ENCODE measurements at places on chromosomes 7 and 10.

- DNase-seq, result no peak
Observed at GRCh38 chr10:119652361-119652730, 1.2 kb downstream of the BAG3 start.

GRCh38 chr10:58579011-58579655, 66.5 kb downstream of the BICC1 start:
- DNase-seq, result no peak

GRCh38 chr10:102066399-102067088, 1.4 kb downstream of the HPS6 start:
- no peak for DNase-seq

GRCh38 chr10:113474752-113475151, 78.1 kb upstream of the HABP2 start:
- no peak for DNase-seq

- no peak for DNase-seq
Observed at GRCh38 chr7:50504646-50505546, 54.7 kb upstream of the FIGNL1 start.

DNA sequence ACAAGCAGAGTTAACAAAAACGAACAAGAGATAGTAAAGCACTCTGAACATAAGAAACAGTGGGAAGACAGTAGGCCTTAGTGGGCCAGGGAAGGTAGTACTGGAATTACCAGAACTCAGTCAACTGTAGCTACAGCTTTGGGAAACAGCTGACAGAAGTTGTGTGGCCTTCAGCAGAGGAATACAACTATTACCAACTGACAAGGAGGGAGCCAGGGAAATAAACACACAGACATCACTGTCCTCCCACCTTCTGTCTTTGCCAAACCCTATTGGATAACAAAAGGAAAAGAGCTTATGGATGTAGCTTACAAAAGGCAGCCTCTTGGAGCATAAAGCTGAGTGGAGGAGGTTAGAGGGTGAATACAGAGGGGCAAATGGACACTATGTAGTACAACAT, 15.4 kb downstream of the MICU1 start:
- DNase-seq, result no peak

DNA sequence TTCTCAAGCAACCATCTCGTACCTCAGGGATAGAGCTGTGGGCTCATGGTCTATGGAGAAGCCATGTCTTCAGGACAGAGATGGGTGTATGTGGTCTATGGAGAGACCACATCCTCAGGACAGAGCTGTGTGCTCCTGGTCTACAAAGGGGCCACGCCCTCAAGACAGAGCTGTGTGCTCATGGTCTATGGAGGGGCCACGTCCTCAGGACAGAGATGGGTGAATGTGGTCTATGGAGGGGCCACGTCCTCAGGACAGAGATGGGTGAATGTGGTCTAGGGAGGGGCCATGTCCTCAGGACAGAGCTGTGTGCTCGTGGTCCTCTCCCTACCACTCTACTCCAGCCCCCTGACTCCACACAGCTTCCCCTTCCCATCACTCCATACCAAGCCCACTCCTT, 117.8 kb downstream of the WDR37 start:
- no peak for DNase-seq

DNA sequence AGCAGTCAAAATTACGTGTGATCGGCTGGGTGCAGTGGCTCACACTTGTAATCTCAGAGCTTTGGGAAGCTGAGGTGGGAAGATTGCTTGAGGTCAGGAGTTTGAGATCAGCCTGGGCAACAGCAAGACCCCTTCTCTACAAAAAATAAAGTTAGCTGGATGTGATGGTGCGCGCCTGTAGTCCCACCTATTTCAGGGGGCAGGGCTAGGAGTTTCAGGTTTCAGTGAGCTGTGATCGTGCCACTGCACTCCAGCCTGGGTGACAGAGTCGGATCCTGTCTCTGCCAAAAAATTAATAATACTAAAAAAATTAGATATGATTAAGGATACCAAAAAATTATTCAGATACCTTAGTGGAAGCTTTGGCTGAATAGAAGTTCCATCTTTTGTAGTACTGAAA, 136.4 kb downstream of the SDK1 start:
- DNase-seq, result no peak

- DNase-seq, result no peak
Observed at GRCh38 chr7:84399661-84400060, 205.1 kb upstream of the SEMA3A start.

DNA sequence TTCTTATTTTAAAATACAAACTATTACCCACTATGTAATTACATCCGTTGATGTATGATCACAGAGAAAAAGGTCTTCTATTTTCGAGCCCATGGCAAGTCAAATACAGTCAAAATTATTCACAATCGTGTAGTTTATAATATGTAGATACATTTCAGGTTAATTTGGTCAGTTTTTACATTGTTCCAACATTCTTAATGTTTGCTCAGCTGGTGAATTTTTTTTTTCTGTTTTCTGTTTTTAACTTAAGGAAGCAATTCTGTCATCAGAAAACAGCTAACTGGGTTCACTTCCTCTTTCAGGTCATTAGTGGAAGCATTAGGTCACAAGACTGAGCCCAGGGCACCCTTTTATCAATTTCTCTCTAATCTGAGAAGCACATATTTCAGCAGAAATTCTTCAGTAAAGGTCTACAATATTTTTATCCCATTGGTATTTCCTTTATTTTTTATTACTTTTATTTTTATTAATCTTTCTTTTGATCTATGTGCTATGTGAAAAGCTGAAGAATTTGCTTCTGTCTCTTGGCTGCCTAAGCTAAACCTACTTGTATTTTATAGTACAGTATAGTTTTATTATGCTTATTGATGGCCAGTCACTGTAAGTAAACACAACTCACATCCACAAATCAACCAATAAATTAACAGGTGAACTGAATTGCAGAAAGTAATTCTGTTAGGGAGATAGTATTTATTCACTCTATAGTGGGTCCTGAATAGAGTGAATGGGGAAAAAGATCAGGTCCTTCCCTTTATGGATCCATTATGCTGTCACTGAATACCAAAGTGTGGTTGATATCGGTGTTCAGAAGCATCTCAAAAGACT, 84.6 kb downstream of the ICA1 start:
- DNase-seq, result peak; percentile 64

GRCh38 chr7:30309302-30309701, 24.9 kb downstream of the ZNRF2 start:
- no peak for DNase-seq

DNA sequence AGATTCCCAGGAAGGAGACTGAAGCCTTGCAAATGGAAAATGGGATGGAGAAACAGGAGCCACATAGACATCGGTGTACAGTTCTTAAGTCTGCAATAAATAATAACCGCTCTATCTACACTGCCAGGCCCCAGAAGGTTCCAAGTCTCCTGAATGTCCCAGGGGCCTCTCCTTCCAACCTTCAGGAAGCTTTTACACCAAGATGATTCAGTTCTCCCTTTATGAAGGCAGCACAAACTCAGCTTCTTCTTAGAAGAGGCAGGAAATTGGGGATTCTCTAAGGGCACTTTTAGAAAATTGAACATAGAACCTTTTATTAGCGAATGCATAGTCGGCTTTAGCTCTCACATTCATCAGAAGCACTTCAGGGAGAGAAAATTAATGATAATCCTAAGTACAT, 130.8 kb upstream of the LYZL1 start:
- no peak for DNase-seq

GRCh38 chr10:69419096-69419743, 2.5 kb upstream of the TACR2 start:
- DNase-seq, result no peak

DNA sequence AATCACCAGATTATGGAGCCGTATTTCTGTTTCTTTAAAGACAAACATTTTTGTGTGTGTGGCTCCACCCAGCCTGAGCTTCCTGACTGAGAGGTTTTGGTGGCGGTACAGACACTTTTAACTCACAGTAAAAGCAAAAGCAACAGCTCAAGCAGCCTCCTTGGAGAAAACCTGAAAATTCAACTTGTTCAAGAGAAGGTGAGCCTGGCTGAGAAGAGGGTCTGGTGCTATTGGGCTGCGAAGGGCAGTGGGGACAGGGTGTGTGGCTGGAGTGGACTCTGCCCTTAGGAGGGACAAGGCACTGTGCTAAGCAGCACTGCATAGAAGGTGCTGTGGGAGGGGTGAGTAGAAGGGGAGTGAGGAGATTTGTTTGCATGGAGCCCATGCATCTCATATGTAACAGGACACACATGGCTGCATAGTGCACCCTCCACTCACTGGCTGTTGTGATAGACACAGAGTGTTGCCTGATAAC, at the start of gene GIMAP7:
Gene GIMAP7 (plus strand): TSS at position 125 of the 475 bp plus-strand sequence. CDS start 5,103 bp downstream, outside the sequence.
- DNase-seq, result no peak

DNA sequence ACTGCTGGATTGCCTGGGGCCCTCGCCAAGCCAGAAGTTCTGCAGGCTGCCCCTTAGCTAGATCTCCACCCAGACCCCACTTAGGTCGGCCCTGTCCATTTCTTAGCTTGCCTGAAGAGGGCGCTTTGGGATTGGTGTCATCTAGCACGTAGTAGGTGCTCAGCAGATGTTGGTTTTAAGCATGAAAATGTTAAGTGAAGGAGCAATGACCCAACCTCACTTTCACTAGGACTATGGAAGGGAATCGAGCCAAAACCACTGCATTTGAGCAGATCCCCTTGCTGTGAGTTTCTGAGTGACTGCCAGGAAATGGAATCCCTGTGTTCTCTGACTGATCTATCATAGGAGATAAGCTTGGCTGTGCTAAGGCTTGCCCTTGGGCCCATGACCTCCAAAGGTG, 131.7 kb upstream of the EEPD1 start:
- no peak for DNase-seq

DNA sequence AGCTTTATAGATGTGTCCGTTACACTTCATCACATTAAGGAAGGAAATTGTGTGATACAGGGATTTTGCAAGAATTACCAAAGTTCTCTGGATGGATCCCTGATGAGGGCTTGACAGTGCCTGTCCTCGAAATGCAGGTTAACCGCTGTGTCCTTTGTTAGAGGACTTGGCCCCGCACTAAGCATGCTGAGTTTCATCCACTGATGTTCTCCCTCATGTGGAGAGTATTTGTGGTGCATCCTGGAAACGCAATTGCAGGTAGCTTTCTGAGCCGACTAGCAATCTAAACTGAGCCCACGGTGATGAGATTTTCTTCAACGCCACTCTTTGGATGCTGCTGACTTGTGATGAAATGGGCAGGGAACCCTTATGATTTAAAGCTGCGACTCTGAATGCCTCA, 71.9 kb upstream of the STK17A start:
- no peak for DNase-seq

GRCh38 chr10:637771-638195, 51.7 kb downstream of the DIP2C start:
- no peak for DNase-seq

DNA sequence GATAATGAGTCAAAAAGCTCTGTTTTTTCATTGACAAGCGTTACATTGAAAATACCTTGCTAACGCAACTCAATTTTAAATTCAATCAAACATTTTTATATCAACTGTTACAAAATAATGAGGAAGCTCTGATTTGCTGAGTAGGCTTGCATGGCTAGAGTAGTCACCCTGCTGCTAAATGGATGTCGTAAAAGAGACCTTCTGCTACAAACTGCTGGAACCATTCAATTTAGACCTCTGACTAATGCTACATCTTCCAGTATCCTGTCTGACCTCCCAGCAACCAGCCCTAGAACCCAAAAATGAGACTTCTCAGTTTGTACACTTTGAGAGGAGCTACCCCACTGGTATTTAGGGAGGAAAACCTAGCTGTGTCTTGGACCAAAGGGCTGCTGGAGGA, 84.0 kb upstream of the ELMO1 start:
- no peak for DNase-seq

DNA sequence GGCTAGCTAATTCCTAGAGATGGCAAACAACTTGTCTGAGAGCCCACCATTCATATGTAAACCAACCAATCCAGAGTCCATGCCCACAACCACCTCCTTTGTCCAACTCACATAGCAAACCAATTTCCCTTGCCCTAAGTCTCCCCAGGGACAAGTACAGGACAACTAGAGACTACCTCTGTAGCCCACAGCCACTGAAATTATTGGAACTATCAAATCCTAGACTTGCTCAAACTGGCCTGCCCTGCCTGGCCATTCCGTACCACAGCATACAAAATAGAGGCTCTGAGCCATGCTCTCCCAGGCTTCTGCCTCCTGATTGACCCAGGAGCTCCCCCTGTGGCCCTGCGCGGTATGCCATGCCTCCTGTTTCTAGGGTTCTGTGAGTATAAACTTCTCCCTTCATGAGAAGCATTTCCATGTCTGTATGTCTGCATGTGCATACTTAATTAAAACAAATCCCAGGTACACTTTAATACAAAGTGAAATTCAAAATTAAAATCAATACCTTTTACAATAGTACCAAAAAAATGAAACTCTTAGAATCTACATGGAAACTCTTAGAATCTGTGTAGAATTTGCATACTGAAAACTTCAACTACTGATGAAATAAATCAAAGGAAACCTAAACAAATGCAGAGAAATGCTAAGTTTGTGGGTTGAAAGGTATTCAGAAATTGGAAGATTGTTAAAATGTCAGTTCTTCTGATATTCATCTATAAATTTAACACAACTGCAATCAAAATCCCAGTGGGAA, 4.0 kb upstream of the HECW1 start:
- DNase-seq, result peak; percentile 9

GRCh38 chr7:94877731-94878670, 29.4 kb upstream of the PPP1R9A start:
- DNase-seq, result no peak

DNA sequence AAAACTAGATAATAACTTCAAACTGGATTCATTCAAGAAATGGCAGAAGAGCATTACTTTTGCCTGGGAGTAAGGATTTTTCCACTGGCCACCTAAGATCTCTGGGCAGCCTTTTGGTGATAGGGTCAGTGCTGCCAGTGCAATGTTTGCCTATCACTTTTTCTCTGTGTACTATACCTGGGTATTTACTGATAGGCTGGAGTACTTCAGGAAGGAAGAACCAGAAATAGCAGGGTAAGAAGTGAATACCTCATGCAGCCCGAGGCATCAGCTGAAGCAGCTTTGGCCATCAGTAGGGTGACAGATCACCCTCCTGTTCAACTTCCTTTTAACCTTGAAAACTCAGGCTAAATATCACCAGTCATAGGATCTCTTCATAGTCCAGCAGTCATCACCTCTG, 5.5 kb upstream of the PAPSS2 start:
- DNase-seq, result no peak

DNA sequence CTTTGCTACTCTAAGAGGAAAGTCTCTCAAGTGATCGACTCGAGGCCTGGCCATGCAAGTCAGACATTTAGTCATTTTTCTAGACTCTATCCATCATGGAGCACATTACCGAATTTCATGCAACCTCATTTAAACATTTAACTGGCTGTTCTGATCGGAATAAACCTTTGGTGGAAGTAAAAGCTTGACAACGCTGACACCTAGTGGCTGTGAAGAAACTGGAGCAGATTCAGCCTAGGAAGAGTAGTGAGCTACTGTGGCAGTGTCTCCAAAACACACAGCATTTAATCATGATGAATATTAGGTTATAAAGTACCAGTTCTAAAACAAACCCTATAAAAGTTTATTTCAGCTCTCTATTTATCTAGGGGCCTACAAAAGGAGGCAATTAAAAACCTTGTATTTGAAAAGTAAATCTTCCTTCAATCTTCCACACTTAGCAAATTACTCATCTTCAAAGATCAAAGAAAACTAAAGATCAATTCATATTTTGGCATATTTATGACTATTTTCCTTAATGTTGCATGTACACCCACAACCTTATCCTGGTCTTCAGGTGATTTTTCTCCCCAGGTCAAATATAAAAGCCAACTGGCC, 175.0 kb downstream of the CTNNA3 start:
- DNase-seq, result peak; percentile 0

GRCh38 chr7:67438913-67439505, 442.4 kb downstream of the TYW1 start:
- no peak for DNase-seq

Measured in naive B cell (primary cell).